Epithelial cell of esophagus (primary cell): ENCODE measurements at places on chromosomes 7 and 10.

DNA sequence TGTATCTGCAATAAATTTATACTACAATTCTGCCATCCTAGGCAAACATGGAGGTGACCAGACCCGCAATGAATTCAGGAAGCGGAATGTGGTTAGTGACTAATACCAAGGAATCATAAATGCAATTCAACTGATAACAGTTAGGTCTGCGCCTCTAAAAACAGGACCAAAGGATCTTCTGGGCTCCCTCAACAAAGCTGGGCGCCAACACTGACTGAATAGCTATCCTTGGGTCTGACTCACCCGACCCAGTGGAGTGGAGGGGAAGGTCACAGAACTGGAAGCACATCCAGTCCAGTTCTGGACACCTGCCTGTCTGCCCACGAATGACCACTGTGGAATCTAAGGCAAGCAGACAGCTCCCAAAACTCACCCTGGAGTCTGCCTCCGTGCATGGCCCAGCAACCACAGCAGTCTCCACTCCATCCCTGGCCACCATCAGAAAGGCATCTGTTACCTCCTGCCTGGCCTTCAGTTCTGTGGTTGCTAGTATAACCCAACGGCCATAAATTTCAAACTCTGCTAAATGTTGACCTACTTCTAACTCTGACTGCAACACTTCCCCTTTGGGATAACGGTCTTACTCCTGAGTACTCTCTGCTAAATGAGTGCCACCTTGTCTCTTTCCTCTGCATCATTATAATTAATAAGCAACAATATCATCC, 43.0 kb upstream of the DLX6 start:
- DNase-seq = no peak

DNA sequence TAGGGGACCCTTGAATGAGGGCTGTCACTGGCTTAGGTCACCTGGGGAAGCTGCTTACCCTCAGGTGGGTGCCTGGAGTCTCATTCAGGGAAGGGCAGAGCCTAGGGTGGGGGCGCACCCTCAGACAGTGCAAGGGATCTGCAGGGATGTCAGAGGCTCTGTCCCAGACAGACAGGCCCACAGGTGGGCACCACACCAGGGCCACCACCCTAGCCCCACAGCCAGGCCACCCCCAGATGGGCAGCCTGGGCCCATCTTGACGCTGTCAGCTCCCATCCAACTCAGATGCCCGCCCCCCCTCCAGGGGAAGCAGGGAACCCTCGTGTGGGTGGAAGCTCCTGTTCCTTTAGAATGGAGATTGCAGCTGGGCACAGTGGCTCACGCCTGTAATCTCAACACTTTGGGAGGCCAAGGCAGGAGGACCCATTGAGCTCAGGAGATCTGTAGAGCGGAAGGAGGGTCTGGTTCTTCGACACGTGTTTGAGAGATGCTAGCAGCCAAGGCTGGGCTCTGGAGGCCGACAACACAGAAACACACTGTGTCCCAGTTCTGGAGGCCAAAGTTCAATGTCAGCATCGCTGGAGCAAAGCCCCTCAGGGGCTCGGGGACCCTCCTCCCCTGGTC, 58.5 kb upstream of the DNAJB6 start:
- DNase-seq = no peak

DNA sequence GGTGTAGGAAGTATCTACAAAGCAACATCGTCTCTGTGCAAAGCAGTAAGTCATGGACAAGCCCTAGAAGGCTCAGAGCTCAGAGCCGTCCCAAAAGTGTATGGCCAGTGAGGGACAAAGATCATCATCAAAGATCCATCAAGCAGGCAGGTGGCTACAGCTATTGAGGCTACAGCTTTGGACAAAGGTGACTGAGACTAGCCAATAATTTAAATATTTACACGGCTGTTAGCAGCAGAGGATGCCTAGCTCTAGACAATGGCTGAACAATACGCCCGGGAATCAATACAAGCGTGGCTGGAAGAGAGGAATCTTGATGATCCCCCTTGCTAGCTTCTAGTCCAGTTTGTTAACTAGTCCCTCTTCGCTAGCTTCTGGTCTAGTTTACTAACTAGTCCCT, 17.9 kb downstream of the NMT2 start:
- no peak for DNase-seq

DNA sequence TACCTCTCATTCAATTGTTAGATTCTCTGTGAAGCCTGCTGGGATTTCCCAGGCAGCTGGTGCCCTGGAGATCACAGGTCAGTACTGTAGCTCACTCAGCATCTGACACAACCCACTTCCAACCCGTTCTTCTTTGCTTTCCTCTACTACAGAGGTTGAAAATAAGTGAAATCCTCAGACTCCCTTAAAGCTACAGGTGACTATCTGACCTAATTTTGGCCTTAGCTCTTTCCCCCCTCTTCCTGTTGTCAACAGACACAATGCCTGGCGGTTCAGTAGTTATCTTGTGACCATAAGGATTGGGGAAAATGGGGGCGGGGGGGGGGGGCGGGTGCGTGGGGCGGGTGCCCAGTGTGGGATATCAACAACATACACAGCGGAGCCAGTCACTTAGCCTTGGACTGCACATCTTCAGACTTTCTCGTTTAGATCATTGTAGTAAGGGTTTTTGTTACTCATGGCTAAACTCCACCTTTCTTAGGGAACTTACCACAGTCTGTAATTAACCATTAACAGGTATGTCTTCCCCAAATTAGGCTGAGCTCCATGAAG, 37.8 kb downstream of the MTPN start:
- DNase-seq = no peak
